ENCODE measurements at places on chromosomes 3 and 15.

DNA sequence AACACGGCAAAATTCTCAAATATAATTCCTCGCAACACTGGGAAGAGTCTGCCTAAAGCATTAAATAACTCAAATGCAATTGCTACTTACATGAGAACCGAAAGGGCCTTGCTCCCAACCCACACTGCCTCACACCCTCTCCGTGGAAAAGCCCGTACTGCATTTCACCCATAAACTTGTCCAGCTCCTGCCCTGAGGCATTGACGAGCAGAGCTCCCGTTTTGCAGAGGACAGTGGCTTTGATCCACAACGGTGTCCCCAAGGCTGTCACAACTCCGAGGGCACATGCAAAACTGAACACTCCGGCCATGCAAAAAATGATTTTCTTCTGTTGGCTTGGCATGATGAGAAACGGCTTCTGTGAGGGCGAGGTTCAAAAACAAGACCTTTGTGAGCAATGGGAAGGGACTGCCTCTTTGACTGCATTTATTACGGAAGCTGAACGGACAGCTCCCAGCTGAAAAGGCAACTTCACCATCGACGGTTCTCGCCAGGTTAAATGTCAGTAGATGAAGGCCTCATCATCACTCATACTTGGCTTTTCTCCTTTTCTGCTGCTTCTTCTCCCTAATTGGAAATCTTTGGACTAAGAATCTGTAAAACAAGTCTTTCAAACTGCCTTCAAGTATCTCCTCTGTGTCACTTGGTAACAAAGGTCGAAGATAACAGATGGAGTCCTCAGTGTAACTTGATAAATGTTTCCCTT, at the start of gene CLRN1:
Gene CLRN1 (minus strand): TSS at position 362 of the 706 bp plus-strand sequence. CDS start 19 bp downstream, at position 343.
- DNase-seq, result no peak

- no peak for DNase-seq
Measured at GRCh38 chr3:11671648-11672100, 28.0 kb upstream of the VGLL4 start.

DNA sequence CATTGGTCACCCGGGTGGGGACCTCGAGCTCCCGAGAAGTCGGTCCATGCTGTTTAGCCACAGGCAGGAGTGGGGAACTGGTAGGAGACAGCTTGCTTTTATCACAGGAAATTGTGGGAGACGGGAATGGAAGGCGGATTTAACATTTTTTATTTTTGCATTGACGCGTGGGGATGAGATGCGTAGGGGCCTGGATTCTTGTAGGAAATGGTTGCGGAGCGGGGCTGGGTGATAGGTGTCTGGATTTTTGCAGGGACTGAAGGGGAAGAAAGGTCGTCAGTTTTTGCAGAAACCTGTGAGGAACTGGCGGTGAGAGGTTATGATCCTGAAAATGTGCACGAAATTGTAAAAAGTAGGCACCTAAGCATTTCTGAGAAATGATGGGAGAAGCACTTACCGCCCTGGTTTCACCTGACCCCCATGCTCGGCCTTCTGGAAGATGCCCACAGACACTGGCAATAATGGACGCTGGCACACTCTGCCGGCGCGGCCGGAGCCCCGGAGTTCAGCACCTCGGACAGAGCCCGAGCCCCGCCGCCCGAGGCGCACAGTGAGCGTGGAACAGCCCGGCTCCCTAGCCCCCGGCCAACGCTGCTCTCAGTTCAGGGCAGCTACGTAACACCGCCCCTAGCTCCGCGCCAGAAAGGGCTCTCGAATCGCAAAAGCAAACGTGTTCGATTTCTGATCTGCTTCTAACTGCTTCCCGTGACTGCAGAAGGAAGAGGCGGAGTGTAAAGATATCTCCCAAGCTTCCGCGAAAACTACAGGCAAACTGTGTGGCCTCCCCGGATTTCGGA, 928 bp downstream of the ANKRD34C start:
- peak; percentile 34 for DNase-seq

GRCh38 chr3:30357897-30358296, 248.5 kb upstream of the TGFBR2 start:
- DNase-seq, result no peak

- DNase-seq, result no peak
Measured at GRCh38 chr3:156661155-156661554, 13.2 kb upstream of the TIPARP start.

GRCh38 chr3:186209810-186210752, 101.2 kb upstream of the ETV5 start:
- no peak for DNase-seq

GRCh38 chr3:52290596-52291507, 3.2 kb downstream of the GLYCTK start:
- no peak for DNase-seq

GRCh38 chr3:46649436-46649835, 37.1 kb downstream of the FAM240A start:
- no peak for DNase-seq

DNA sequence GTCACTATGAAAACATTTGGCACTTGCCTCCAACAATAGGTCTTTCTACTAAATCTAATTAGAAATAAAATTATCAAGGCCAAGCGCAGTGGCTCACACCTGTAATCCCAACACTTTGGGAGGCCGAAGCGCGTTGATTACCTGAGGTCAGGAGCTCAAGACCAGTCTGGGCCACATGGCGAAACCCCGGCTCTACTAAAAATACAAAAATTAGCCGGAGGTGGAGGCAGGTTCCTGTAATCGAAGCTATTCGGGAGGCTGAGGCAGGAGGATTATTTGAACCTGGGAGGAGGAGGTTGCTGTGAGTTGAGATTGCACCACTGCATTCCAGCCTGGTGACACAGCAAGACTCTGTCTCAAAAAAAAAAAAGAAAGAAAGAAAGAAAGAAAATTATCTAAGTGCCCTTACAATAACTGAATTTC, 1.6 kb upstream of the PLD1 start:
- no peak for DNase-seq

DNA sequence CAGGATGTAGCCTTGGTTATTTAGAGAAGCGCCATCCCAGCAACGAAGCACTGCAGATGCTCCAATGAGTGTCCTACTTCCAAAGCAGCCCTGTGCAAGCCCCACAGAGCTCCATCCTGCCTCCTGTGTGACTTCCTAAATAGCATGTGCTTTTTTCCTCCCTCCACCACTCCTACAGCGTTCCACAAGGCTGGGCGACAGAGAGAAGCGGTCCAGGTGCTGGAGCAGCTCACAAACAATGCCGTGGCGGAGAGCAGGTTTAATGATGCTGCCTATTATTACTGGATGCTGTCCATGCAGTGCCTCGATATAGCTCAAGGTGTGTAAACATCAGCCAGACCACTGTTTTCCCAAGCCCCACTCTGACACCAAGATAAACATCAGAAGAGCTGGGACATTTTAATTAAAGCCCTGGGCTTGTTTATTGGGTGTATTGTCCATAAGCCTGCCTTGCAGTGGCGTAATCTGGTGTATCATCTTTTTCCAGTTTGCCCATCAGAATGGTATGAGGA, 22.2 kb upstream of the RHO start:
- no peak for DNase-seq

DNA sequence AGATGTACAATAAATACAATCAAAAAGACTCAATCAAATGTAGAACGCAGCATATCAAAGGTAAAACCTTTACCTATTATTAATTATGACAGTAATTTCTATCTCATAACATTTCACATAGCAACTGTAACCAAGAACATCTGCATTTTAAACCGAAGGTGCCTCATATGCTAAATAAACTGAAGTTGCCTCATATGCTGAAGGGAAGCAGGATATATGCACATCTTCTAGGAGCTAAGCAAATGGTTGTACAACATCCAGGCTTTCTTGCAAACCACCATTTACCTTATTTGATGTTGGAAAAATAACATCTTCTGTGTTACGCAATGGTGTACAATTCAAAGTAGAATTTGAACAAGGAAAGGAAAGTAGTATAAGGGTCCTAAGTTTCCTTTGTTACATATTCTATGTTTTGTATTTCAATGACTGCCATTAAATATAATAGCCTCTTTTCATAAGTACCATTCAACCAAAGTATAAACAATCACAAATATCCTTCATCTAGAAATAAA, 145.9 kb downstream of the SATB1 start:
- DNase-seq, result no peak

- DNase-seq, result no peak
Measured at GRCh38 chr3:176590722-176591121, 606.6 kb downstream of the TBL1XR1 start.

DNA sequence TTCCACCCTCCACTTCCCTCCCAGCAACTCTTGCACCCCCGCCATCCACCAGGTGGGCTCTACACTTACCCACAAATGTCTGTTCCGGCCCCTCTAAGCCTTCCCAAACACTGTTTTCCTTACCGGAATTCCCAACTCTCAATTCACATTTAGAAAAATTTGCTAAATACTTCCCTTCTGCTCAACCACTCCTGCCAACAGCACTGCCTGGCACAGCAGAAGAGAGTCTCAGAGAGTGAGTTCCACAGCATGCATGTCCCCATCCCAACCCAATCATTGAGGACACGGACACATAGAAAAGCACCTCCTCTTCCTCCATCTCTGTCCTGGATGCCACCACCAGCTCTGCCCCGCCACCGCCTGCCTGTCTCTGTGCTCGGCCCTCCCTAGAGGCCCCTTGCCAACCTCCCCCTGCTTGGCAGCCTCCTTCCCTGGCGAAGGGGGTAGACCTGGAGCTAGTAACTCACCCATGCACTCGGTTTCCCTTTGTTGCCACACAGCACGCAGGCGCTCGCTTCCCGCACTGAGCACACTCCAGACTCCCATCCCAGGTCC, 66.2 kb upstream of the SLC6A1 start:
- no peak for DNase-seq

DNA sequence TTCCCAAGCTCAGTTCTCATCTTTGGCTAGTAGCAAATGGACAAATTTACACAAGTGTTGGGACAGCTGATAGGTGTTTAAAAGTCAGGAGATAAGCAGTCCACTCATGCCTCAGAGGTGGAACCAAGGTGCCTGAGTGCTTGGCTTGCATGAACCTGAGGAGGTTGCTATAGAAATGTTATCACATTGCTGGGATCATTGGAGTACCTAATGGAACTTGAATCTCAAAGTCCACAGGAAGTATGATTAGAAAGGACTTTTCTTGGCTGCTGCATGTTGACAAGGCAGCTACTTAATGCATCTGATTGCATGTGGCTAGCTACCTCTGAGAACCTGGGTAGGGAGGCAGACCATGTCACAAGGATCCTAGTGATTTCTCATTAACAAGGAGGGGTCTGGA, 39.5 kb upstream of the C3orf80 start:
- DNase-seq, result no peak

- no peak for DNase-seq
Measured at GRCh38 chr3:6622712-6623111, 238.2 kb upstream of the GRM7 start.

- DNase-seq, result peak; percentile 58
Measured at GRCh38 chr3:56593455-56594158, 36.6 kb downstream of the CCDC66 start.

DNA sequence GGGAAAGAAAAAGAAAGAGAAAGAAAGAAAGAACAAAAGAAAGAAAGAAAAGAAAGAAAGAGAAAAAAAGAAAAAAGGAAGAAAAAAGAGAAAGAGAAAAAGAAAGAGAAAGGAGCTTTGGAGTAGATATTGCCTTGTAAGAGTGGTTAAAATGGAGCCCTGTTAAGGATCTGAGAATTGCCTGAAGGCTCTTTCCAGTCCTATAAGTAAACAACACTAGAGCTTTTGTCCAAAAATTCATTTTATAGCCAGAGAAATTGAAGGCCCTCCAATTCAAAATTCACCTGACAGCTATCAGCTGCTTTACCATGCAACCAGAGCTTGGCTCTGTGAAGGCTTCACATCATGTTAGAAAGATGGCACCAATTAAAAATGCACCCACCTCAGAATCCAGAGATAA, 102.1 kb upstream of the FRMD4B start:
- DNase-seq, result no peak

DNA sequence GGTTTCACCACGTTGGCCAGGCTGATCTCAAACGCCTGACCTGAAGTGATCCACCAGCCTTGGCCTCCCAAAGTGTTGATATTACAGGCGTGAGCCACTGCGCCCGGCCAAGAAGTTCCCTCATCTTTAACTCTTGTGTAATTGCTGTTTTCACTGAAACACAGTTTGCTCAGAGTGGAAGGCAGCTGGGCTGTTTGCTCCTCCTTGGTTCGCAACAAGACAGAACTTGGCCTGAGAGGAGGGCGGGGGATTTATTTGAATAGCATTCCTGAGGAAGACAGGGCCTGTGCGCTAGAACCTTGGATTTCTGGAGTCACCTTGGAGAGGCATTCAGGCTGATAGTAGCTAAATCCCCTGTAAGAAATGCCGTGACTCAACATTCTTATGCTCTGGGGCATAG, 226.7 kb upstream of the MCTP2 start:
- DNase-seq, result no peak

- DNase-seq, result no peak
Measured at GRCh38 chr15:99966815-99967214, 233.6 kb upstream of the LYSMD4 start.

DNA sequence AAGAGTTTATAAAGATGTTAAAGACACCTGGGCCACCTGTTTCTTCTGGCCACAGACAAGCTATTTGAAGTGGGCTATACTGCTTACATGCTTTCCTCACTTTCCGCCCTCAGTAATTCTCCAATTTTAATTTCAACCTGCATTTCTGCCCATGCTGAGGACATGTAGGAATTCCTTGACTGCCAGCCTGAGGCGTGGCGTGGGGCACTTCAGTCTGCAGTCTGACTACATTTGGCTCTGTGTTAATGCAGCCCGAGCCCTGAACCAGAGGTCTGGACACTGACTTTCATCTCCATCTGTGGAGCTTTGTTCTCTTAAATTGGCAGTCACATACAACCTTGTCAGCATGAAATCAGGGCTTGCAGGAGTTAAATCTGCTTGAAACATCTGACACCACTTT, 8.5 kb downstream of the UQCC5 start:
- DNase-seq, result no peak

GRCh38 chr3:123272547-123272946, 70.8 kb downstream of the SEC22A start:
- no peak for DNase-seq

DNA sequence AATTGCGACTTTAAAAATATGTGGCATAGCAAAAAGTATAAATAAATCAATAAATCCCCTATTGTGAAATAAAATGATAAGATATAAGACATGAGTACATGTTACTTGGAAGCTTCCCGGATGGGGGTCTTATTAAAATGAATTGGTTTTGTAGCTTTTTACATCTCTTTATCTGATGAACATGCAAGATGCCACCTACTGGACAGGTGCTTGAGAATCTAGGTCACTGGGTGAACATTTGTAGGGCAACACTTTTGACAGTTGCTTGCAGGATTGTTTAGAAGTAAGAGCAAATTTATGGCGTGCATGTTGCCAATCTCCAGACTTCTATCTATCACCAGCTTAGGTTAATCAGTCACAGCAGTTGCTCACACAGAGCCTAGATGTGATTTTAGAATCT, 362.7 kb upstream of the SUCLG2 start:
- no peak for DNase-seq

GRCh38 chr15:99442252-99442897, 123.4 kb upstream of the MEF2A start:
- DNase-seq, result peak; percentile 15

- DNase-seq, result no peak
Measured at GRCh38 chr3:35744419-35744818, 105.1 kb downstream of the ARPP21 start.

GRCh38 chr3:89223188-89223587, 115.8 kb downstream of the EPHA3 start:
- DNase-seq, result no peak

- DNase-seq, result peak; percentile 64
Measured at GRCh38 chr3:111648991-111649579, 53.9 kb upstream of the ZBED2 start.
